ENCODE measurements at places on chromosomes 1 and 21. TPM values are rescaled to one million over a fixed set of nuclear protein-coding genes. Genes with fewer than 3 reads are reported as not detected.

The SPRR4 gene
- total RNA-seq: not detected

The HES5 gene
- not detected for total RNA-seq

- no peak for DNase-seq
- peaks cover 6% of the 10 kb centered on the region for H3K27me3 ChIP-seq
- no peaks in the 10 kb centered on the region for H3K4me1 ChIP-seq
- H3K4me3 ChIP-seq: no peak overlapping the region
- no peak overlapping the region for H3K27ac ChIP-seq
- no peaks in the 10 kb centered on the region for H3K36me3 ChIP-seq
Measured at GRCh38 chr1:53553734-53554509, 94.7 kb downstream of the DMRTB1 start.

The TDRD5 gene
- not detected for total RNA-seq

DNA sequence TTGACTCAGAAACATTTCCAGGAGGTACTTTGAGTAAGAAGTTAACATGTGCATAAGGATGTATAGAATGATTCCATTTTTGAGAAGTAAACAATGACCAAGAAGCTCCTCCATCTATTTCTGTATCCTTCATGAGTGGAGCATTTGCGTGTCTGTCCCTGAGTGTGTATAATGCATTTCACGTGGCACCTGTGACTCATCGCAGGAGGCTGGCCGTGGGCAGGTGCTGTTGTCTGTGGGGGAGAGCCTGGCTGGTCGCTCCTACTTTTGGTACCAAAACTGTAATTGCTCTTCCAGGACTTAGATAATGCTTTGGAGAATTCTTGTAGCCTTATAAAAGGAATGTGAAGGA is 16.5 kb downstream of the SLC37A1 start:
- no peak overlapping the region for H3K27ac ChIP-seq
- DNase-seq: no peak
- H3K36me3 ChIP-seq: peaks cover 4% of the 10 kb centered on the region
- peaks cover 8% of the 10 kb centered on the region for H3K4me1 ChIP-seq

- peaks cover 11% of the 10 kb centered on the region for H3K27me3 ChIP-seq
- DNase-seq: no peak
- no peak overlapping the region for H3K27ac ChIP-seq
- H3K4me1 ChIP-seq: peaks cover 12% of the 10 kb centered on the region
- H3K4me3 ChIP-seq: no peak overlapping the region
- peaks cover 3% of the 10 kb centered on the region for H3K36me3 ChIP-seq
Measured at GRCh38 chr1:55053265-55053954, 14.1 kb downstream of the PCSK9 start.

GRCh38 chr21:44057055-44057454 is 44.9 kb downstream of the TRAPPC10 start:
- H3K4me1 ChIP-seq: peaks cover 4% of the 10 kb centered on the region
- H3K27ac ChIP-seq: no peak overlapping the region
- peaks cover 6% of the 10 kb centered on the region for H3K27me3 ChIP-seq
- DNase-seq: no peak
- no peak overlapping the region for H3K4me3 ChIP-seq

GRCh38 chr1:42305639-42306038 is 29.4 kb downstream of the FOXJ3 start:
- H3K4me1 ChIP-seq: peaks cover 11% of the 10 kb centered on the region
- DNase-seq: no peak
- H3K27ac ChIP-seq: no peak overlapping the region
- H3K36me3 ChIP-seq: peaks cover 8% of the 10 kb centered on the region
- peaks cover 1% of the 10 kb centered on the region for H3K27me3 ChIP-seq

The NFASC gene
- total RNA-seq: 3.8 TPM

GRCh38 chr1:79859212-79859948 is 852.9 kb upstream of the ADGRL4 start:
- DNase-seq: no peak
- no peaks in the 10 kb centered on the region for H3K36me3 ChIP-seq
- no peaks in the 10 kb centered on the region for H3K27me3 ChIP-seq
- H3K4me1 ChIP-seq: peaks cover 5% of the 10 kb centered on the region
- H3K27ac ChIP-seq: no peak overlapping the region

GRCh38 chr1:72010094-72010431 is 272.3 kb downstream of the NEGR1 start:
- H3K4me1 ChIP-seq: peaks cover 15% of the 10 kb centered on the region
- no peaks in the 10 kb centered on the region for H3K36me3 ChIP-seq
- H3K27ac ChIP-seq: no peak overlapping the region
- no peak for DNase-seq

The LAD1 gene
- total RNA-seq: 0.59 TPM

The IL6R gene
- total RNA-seq: 1.0 TPM

The MYOM3 gene
- total RNA-seq: 0.59 TPM

The SLC2A5 gene
- not detected for total RNA-seq

- no peak for DNase-seq
- no peak overlapping the region for H3K4me3 ChIP-seq
- H3K27ac ChIP-seq: no peak overlapping the region
- H3K27me3 ChIP-seq: peaks cover 9% of the 10 kb centered on the region
- H3K4me1 ChIP-seq: peaks cover 6% of the 10 kb centered on the region
Measured at GRCh38 chr1:32748348-32748747, 45.8 kb upstream of the SYNC start.

DNA sequence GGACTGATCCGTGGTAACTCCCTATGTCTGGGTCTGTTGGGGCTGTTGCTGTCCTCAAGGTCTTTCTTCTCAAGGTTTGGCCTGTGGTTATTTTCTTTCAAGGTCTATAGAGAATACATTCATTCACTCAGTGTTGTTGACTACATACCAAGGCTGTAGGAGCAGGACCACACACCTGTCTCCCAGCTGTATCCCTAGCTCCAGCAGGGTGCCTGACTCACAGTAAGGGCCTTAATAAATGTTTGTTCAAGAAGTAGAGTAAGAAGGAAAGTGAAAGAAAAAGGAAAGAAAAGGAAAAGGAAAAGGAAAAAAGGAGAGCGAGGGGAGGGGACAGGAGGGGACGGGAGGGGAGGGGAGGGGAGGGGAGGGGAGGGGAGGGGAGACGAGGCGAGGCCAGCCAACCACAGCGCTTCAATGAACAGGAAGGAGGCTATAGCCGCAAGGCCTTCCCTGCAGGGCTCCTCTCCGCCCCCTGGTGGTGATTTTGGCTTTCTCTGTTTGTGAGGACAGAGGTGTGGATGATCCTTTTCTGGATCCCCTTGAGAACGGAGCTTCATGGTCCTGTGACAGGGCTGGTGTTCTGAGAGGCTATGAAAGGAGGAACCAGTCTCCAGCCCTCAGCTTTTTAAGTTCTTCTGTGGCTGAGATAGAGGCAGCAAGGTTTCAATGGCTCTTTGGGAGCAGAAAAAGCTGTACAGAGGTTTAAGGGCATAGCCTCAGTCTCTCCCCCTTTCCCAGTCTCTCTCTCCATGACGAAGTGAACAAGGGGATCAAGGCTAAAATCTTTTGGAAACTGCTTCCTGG is 30.6 kb upstream of the LCE5A start:
- peaks cover 24% of the 10 kb centered on the region for H3K36me3 ChIP-seq
- no peak for DNase-seq
- no peak overlapping the region for H3K27ac ChIP-seq
- no peak overlapping the region for H3K4me3 ChIP-seq
- H3K27me3 ChIP-seq: peaks cover 10% of the 10 kb centered on the region

DNA sequence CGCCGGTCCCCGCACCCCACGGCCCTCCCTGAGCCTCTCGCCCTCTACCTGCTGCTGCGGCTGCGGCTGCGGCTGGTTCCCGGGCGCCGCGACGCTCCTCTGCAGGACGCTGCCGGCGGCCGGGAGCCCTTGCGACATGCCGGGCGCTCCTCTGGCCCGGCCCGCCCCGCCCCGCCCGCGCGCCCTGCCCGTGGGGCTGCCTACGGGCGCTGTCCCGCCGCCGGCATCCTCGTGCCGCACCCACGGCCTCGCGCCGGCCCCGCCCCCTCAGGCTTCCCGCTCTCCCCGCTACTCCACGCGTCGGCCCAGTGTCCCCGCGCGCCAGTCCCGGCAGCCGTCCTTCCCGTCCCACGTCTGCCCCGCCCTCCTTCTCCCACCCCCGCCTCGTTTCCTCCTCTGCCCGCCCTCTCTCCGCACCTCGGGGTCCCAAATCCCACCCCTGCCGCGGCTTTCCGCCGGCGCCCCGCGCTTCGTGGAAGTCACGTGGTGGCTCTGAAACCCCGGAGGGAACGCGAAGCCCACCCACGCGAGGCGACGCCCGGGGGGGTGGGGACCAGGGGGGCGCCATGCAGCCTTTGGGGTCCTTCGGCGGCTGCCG is at the start of gene BATF3:
Gene BATF3, minus strand, starts transcription at position 216 of the 598 bp plus-strand sequence. Its CDS starts 78 bp downstream, at position 138.
- peak within 1 kb of the TSS; percentile 72 for H3K4me3 ChIP-seq
- H3K27me3 ChIP-seq: peaks cover 17% of the 10 kb centered on the region
- H3K4me1 ChIP-seq: peaks cover 10% of the 10 kb centered on the region
- no peak within 1 kb of the TSS for H3K27ac ChIP-seq

GRCh38 chr1:229273507-229274232 is 2.8 kb downstream of the RAB4A start:
- H3K36me3 ChIP-seq: peaks cover 10% of the 10 kb centered on the region
- no peak overlapping the region for H3K4me3 ChIP-seq
- peaks cover 5% of the 10 kb centered on the region for H3K27me3 ChIP-seq
- no peak for DNase-seq
- H3K4me1 ChIP-seq: peaks cover 23% of the 10 kb centered on the region
- no peak overlapping the region for H3K27ac ChIP-seq

- H3K36me3 ChIP-seq: peaks cover 17% of the 10 kb centered on the region
- H3K4me3 ChIP-seq: no peak overlapping the region
- H3K27ac ChIP-seq: no peak overlapping the region
Measured at GRCh38 chr1:55081188-55081904, 42.0 kb downstream of the PCSK9 start.
